ENCODE measurements at places on chromosomes 6 and 20.

GRCh38 chr6:106128981-106129781 is 43.0 kb downstream of the PRDM1 start:
- DNase-seq = peak; percentile 59

DNA sequence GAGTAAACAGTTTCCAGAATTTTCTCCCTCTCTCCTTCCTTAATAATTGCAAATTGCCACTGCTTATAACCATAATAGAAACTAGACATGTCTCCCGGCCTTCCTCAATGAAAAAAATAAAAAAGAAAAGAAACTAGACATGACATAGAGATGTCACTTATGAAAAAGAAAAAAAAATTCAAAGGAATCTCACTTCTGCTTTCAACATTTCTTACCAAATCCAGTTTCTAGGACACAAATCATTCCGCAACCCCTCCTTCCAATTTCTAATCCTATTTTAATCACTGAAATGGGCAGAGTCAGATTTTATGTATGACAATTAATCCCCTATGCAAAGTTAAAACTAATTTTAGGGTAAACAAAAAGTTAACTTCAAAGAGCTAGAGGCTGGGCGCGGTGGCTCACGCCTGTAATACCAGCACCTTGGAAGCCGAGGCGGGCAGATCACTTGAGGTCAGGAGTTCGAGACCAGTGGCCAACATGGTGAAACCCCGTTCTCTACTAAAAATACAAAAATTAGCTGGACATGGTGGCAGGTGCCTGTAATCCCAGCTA is 40.1 kb upstream of the EEF1A1 start:
- no peak for DNase-seq

DNA sequence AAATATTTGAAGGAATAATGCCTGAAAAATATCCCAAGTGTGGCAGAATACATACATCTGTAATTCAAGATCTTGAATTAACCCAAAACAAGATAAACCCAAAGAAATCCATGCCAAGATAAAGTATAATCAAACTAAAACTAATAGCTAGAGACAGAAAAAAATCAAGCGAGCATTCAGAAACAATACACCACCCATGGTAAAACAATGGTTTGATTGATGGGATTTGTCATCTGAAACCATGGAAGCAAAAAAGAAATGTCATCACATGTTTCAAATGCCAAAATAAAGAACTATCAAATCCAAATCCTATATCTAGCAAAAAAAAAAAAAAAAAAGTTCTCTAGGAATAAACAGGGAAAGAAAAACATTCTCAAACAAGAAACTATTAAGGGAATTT is 5.1 kb upstream of the DEFB127 start:
- DNase-seq = no peak

- no peak for DNase-seq
Measured at GRCh38 chr6:4039348-4039747, 39.6 kb downstream of the FAM217A start.

All from T1000 (cell line).